ENCODE measurements at places on chromosomes 13 and 19. TPM values are rescaled to one million over a fixed set of nuclear protein-coding genes. Genes with fewer than 3 reads are reported as not detected.

DNA sequence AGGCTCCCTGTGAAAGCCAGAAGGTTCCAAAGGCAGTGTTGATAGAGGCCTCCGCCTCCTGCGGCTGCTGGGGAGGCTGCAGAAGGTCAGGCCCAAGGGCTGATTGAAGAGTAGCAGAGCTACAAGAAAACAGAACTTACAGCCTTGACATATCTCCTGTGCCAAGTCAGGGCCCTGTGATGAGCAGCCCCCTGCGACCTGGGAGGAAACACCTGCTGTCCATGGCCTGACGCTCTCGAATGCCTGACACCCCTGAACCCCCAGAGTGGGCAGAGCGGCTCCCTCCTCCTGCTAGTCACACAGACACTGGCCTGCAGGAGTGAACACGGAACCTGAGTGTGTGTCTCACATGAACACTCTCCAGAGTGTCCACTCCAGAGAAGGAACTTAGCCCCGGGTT lies 38.2 kb upstream of the TUBGCP3 start:
- no peak for DNase-seq
- H3K27me3 ChIP-seq: peaks cover 16% of the 10 kb centered on the region
- H3K4me3 ChIP-seq: no peak overlapping the region
- no peaks in the 10 kb centered on the region for H3K4me1 ChIP-seq

F10 gene
- 0.29 TPM for total RNA-seq

DNA sequence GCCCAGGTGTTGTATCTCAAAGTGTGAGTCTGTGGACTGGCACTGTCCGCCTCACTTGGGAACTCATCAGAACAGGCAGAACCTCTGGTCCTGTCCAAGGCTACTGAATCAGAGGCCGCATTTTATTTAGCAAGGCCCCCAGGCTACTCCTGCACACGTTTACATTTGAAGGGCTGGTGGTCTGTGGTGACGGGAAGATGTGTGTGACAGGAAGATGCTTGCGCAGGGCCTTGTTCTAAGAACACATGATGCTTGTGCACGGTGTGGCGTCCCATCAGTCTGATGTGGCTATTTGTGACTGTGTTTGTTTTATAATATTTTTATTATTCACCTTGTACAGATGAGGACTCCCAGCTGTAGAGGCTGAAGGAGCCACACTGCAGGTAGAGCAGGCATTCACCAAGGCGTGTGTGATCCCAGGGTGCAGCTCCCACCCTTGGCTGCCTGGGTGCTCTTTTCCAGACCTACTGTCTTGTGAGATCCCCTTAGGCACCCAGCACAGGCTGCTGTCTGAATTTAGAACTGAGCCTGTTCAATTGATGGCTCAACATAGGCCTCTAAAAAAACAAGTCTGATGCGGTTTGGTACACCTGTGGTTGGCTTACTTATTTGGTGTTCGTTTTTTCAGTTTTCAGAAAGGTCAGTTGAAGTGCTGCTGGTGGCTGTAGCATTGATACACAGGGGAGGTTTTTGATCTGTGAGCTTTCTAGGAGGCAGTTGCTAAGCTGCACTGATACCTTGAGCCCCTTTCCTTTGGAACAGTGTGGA lies 3.1 kb downstream of the SLC25A15 start:
- H3K27me3 ChIP-seq: no peaks in the 10 kb centered on the region
- H3K4me1 ChIP-seq: peaks cover 8% of the 10 kb centered on the region
- H3K4me3 ChIP-seq: no peak overlapping the region
- H3K27ac ChIP-seq: no peak overlapping the region

DNA sequence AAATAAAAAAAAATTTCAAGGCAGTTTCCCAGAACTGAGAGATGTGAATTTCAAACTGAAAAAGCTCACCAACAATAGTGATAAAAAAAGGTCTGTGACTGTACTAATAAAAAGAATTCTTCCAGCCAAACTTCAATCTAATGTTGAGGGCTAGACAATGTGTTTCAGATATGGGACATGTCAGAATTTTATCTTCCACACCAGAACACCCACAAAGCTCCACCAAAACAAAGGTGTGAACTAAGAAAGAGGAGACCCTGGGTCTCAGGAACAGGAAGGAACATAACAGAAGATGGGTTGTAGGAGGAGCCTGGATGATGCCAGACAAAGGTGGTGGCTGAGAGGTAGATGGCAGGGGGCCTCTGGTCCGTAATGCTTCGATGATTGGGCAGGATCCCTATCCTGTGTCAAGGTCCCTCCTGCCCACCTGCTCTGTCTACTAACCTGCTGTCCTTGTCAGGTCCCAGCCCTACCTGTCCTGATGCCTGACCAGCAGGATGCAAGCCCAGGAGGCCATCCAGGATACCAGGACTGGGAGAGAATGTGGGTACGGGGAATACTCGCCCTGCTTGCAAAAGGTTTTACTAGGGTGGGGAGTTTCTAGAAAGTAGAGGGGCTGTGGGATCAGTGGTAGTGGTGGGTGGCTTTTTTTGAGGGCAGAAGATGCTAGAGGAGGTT lies 4.5 kb downstream of the MZF1 start:
- no peak overlapping the region for H3K27ac ChIP-seq
- H3K27me3 ChIP-seq: peaks cover 1% of the 10 kb centered on the region
- H3K4me3 ChIP-seq: no peak overlapping the region

DNA sequence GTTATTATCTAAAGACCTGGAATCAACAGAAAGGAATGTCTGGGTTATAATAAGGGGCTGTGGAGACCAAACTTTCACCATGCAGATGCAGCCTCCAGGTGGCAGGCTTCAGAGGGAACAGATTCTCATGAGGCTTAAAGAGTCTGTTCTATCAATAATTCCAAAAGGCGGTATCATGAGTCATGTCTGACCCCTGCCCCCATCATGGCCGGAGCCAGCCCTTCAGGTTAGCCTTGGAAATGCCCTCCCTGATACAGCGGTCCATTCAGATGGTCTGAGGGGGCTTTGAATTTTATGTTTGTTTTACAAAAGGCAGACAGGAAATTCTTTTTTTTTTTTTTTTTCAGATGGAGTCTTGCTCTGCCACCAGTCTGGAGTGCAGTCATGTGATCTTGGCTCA lies 21.7 kb upstream of the LAMP1 start:
- peak overlapping the region; percentile 31 for H3K27ac ChIP-seq
- H3K36me3 ChIP-seq: peaks cover 3% of the 10 kb centered on the region
- H3K27me3 ChIP-seq: no peaks in the 10 kb centered on the region
- H3K4me3 ChIP-seq: no peak overlapping the region

- H3K4me1 ChIP-seq: peaks cover 4% of the 10 kb centered on the region
- no peak for DNase-seq
- H3K27me3 ChIP-seq: no peaks in the 10 kb centered on the region
- no peak overlapping the region for H3K4me3 ChIP-seq
- no peaks in the 10 kb centered on the region for H3K36me3 ChIP-seq
Observed at GRCh38 chr19:43682824-43683661, 13.1 kb upstream of the PLAUR start.

RASL11A gene
- 8.8 TPM for total RNA-seq

DNA sequence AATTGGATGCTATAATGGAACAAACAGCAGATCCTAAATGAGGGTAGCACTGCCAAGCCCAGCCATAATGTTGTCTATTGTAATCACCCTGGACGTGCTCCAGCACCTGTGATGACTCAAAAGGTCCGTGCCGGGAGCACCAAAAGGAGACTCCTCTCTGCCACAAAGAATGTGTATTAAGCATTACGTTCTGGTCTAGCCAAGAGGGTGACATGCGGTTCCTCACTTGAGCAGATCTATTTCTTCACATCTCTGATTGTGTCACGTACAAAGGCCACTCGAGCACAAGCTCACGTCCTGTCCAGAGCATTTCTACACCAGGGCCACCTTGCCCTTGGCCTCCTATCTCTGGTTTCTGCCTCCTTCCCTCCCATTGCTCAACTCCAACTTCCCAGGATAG lies 219.9 kb upstream of the IRS2 start:
- no peak overlapping the region for H3K27ac ChIP-seq
- no peaks in the 10 kb centered on the region for H3K36me3 ChIP-seq
- DNase-seq: no peak
- H3K4me3 ChIP-seq: no peak overlapping the region

- H3K4me3 ChIP-seq: no peak overlapping the region
- DNase-seq: no peak
- H3K36me3 ChIP-seq: no peaks in the 10 kb centered on the region
- no peaks in the 10 kb centered on the region for H3K27me3 ChIP-seq
- peaks cover 38% of the 10 kb centered on the region for H3K4me1 ChIP-seq
Observed at GRCh38 chr19:31330761-31331160, 18.5 kb downstream of the TSHZ3 start.

DNA sequence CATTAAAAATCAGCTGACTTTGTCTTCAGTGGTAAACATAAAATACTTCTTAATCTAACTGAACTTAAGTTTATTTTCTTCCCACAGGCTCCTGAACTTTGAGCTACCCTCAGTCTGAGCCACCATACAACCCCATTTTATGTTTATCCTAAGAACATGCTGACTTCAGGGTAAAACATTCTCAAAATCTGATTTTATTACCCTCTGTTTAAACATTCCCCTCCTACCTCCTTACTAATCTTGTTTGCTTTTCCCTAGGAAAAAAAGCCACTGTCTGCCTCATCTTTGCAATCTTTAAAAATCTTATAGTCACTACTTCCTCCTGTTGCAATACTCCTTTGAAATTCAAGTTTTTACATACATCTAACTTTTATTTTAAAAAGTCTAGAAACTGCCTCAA lies 4.0 kb downstream of the ZNF91 start:
- H3K4me3 ChIP-seq: no peak overlapping the region
- H3K36me3 ChIP-seq: peaks cover 22% of the 10 kb centered on the region
- no peaks in the 10 kb centered on the region for H3K27me3 ChIP-seq

GRCh38 chr13:58991826-58992477 lies 1171.8 kb downstream of the DIAPH3 start:
- DNase-seq: no peak
- no peak overlapping the region for H3K4me3 ChIP-seq
- H3K27ac ChIP-seq: no peak overlapping the region
- no peaks in the 10 kb centered on the region for H3K4me1 ChIP-seq

- no peaks in the 10 kb centered on the region for H3K36me3 ChIP-seq
- H3K4me3 ChIP-seq: peak overlapping the region; percentile 96
- DNase-seq: peak; percentile 93
Observed at GRCh38 chr19:10603084-10603872, 16.2 kb upstream of the AP1M2 start.

DNA sequence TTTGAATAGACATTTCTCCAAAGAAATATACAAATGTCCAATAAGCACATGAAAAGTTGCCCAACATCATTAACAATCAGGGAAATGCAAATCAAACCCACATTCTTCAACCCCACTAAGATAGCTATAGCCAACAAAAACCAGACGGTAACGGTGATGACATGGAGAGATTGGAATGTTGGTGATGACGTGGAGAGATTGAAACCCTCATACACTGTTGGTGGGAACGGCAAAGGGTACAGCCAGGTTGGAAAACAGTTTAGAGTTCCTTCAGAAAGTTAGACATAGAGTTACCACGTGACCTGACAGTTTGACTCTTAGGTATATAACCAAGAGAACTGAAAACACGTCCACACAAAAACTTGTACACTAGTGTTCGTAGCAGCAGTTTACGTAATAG lies 48.1 kb downstream of the TNFRSF19 start:
- no peak for DNase-seq
- peak overlapping the region; percentile 6 for H3K4me3 ChIP-seq
- peaks cover 39% of the 10 kb centered on the region for H3K4me1 ChIP-seq
- no peaks in the 10 kb centered on the region for H3K27me3 ChIP-seq
- H3K27ac ChIP-seq: peak overlapping the region; percentile 98

- peak within 1 kb of the TSS; percentile 94 for H3K4me3 ChIP-seq
- H3K36me3 ChIP-seq: no peaks in the 10 kb centered on the region
- peak within 1 kb of the TSS; percentile 96 for H3K27ac ChIP-seq
- no peaks in the 10 kb centered on the region for H3K27me3 ChIP-seq
- peaks cover 27% of the 10 kb centered on the region for H3K4me1 ChIP-seq
Observed at GRCh38 chr13:108218044-108218974, at the start of gene ABHD13. Gene ABHD13 (plus strand): TSS chr13:108218392. CDS start chr13:108229219, 10,827 bp downstream.

- H3K27me3 ChIP-seq: peaks cover 2% of the 10 kb centered on the region
- H3K27ac ChIP-seq: no peak overlapping the region
- peak; percentile 41 for DNase-seq
- no peaks in the 10 kb centered on the region for H3K4me1 ChIP-seq
- H3K4me3 ChIP-seq: no peak overlapping the region
Observed at GRCh38 chr19:48668332-48668731, 4.5 kb downstream of the NTN5 start.

PLEKHA4 gene
- 28.6 TPM for total RNA-seq

DNA sequence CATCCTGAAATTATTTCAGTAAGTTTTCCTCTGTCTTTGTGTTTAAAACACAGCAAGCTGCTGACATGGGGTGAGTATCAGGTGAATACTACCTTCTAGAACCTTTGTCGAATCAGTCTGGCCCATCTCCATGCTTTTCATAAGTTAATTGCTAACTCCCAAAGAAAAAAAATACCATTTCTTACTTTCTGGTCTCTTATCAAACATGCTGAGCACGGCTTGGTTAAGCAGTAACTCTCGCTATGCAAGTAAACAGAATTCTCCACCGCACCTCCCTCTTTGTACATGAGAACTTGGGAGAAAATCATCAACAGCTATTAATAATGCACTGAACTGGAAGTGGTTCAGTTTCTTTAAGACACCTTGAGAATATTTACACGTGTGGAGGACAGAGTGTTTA lies 88.6 kb downstream of the FGF9 start:
- no peaks in the 10 kb centered on the region for H3K27me3 ChIP-seq
- H3K36me3 ChIP-seq: no peaks in the 10 kb centered on the region
- no peak overlapping the region for H3K4me3 ChIP-seq
- H3K27ac ChIP-seq: no peak overlapping the region

C19orf53 gene
- total RNA-seq: 34.8 TPM

Data from osteoblast (primary cell).